Retina (tissue), 1 donor: ENCODE measurements at places on chromosomes 1 and 21.

- DNase-seq: no peak
Observed at GRCh38 chr1:42964044-42964812, 5.6 kb upstream of the SLC2A1 start.

DNA sequence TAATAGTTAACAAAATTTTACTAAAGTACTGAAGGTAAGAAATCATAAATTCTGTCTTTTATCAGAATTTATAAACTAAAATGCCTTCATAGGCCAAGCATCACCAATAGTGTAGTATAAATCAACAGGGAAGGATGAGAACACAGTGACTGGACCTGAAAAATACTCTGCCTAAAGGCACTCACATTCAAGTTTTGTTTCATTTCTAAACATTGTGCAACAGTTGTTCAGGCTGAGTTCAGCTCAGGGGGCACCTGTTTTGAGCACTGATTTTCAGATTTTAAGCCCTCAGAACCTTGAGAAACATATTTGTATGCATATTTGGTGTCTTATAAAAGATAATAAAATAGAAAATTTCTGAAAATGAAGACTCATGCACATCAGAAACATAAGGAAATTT is 12.4 kb downstream of the ACBD6 start:
- no peak for DNase-seq

- DNase-seq: no peak
Observed at GRCh38 chr1:194437135-194437534, 1250.7 kb upstream of the B3GALT2 start.

GRCh38 chr1:172658871-172659453 is at the start of gene FASLG:
TSS of gene FASLG (plus strand) at chr1:172659103. CDS start at chr1:172659202, 99 bp downstream.
- no peak for DNase-seq

- DNase-seq: no peak
Observed at GRCh38 chr1:198056255-198056654, 100.5 kb upstream of the NEK7 start.

DNA sequence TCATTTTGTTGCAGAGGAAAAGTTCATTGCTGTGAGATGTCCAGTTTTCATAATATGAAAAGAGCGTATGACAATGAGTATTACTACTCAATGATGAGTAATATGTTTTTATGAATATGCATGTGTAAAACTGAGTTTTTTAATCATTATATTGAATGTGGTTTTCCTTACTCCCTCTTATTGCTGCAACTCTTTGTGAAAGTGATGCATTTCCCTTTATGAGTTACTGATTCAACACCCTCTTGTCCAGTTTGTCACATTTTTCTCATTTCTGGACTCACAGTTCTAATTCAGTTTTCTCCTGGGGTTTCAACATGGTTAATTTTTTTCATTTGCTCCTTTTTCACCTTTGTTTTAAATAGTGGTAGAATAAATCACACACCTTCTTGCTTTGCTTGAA is 35.2 kb upstream of the KCNJ15 start:
- DNase-seq: no peak

DNA sequence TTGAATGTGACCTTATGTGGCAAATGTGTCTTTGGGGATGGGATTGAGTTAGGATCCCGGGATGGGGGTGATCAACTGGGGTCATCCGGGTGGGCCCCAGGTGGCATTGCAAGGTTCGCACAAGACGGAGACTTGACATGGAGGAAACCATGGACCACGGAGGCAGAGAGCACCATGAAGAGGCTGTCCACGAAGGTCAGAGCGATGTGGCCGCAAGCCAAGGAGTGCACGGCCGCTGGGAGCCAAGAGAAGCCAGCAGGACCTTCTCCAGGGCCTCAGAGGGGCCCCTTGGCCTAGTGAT is 22.3 kb upstream of the COL18A1 start:
- no peak for DNase-seq

DNA sequence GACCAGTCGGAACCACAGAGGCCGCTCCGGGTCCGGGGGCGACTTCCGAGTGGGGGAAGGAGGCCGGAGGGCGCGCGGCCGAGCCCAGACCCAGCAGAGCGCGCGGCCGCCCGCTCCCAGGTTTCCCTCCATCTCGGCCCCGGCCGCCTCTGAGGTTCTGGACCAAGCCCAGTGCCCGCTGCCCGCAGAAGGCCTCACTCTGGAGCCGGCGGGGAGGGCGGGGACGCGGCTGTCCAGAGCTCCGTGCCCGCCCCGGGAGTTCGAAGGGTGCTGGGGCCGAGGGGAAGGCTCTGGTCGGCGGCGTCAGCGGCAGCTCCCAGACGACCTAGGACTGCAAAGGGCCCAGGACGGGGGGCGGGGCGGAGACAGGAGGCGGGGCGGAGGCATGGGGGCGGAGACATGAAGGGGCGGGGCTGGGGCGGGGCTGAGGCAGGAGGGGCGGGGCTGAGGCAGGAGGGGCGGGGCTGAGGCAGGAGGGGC is 48.0 kb upstream of the SLC19A1 start:
- DNase-seq: peak; percentile 76

DNA sequence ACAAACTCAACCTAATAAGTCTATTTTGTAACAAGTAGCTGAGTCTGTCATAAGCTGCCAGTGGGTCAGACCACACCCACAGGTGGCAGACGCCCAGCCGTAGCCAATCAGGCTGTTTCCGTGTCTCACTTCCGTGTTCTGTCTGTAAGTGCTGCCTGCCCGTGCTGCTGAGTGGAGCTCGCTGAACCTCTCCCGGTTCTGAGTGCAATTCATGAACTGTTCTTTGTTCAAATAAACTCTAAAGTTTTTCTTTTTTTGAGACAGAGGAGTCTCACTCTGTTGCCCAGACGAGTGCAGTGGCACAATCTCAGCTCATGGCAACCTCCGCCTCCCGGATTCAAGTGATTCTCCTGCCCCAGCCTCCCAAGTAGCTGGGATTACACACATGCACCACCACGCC is 25.1 kb downstream of the POFUT2 start:
- no peak for DNase-seq

DNA sequence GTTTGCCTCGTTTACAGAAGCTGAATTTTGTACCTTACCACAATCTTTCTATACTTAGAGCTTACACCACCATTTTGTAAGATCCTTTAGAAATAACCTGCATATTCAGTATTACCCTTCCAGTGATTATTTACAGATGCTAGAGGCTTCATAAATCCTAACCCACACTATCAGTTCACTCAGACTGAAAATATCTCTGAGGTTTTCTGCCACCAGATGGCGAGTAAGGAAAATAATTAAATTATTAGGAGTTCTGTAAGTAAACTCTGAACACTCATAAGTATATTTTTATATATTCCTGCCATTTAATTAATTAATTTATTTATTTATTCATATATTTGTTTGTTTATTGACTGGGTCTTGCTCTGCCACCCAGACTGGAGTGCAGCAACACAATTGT is 1635.2 kb downstream of the PLA2G4A start:
- no peak for DNase-seq

DNA sequence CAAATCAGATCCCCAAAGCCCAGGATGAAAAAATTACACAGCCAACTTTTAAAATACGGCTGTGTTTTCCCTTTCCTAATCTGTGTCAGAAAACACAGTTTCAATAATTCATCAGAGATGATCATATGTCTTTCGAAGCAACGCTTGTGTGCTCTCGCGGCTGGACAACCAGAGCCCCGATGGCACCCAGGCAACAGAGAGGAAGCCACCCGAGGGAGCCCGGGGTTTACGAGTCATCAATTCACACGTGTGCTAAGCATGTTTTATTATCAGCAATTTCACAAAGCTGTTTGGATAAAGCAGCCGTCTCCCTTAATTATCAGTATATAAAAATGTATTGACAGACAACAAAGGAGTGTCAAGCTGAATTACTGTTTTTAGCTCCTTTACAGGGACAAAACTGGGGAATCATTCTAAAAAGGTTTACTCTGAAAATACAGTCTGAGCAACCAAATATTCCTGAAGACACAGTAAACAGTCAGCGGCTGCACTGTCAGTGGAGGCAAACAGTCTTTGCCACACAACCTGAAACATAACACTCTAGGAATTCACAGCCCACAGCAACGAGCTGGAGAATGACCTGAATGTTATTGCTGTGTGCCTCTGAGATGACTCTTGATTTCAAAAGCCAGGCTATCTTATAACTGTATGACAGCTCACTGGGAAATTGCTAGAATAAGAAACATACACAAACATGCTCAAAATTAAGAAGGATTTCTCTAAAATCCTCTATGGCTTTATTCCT is 201.0 kb downstream of the SIPA1L2 start:
- DNase-seq: peak; percentile 57

DNA sequence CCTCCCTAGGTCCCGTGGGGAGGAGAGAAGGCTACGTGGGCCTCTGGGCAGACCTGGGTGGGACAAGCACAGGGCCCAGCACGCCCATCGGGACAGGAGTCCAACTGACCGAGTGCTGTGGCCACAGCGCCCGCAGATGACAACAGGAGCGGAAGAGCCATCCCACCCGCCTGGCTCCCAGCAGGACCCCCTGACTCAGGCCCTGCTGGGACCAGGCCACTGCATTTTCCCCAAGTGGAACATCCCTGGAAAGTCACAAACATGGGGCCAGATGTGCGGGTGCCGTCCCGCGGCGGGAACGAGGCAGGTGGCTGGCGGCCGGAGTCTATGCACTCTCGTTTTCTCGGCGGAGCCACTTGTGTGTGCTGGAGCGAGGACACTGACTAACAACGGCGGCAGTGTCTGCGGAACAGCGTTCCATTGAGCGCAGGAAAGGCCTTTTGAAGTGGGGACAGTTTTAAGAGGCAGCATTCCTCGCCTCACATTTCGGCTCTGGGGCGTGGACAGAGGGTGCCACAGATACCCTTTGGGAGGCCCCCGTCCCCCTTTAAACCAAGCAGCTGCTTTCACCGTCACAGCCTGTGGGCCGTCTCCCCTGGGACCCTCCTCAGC is 93.7 kb upstream of the ARHGEF16 start:
- no peak for DNase-seq

DNA sequence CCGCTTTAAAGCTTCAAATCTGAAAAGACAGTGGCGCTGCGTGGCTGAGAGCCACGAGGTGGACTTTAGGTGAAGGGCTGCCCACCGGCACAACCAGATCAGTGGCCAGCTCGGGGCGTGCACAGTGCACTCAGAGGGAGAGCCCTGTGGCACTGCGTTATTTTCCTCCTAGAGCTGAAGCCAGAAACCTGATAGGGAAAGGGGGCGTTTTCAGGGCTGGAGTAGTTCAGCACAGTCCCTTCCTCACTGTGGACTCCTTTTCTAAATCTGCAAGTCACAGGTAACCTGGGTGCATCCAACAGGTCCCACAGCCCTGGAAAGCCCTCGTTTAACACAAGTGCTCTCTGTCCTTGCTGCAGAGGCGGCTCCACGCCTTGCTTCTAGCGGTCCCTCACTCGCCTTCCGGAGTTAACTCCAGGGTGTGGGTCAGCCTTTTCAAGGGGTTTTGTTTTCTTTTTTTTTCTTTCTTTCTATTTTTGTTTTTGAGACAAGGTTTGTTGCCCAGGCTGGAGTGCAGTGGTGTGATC is 81.2 kb downstream of the GALNT2 start:
- no peak for DNase-seq

DNA sequence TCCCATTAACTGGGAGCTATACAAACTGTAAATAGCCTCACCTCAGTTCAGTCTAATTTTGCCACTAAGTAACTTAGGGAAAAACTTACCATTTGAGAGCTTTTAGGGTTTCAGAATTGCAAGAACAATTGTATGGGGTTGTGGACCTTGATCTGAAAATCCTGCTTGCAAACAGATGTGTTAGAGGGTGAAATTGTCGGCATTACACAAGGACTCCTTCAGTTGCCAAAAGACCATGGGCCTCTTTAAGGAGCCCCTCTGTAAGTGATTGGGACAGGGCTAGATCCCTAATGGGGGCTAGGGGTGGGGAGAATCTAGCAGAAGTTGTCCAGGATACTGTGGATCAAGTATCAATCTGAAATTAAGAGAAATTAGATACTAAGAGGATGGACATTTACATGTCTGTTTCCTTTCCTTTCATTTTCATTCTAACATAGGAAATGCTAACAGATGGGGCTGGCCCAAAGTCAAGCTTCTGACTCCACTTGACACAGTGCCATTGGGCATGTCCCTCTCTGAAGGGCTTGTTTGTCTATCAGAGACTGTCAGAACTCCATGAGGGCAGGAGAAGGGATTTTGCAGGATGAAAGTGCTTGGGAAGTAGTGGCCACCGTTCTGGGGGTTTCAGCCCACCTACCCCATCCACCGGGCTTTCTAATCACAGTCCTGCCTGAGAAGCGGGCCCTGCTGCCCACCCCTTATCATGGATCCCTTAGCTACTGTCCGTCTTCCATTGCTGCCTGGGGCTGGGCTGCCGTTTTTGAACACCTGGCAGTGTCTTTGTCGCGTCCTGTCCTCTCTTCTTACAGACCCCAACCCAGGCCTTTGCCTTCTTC is 54.7 kb downstream of the STUM start:
- DNase-seq: no peak

GRCh38 chr1:44592208-44593145 is 81.8 kb downstream of the TMEM53 start:
- no peak for DNase-seq

DNA sequence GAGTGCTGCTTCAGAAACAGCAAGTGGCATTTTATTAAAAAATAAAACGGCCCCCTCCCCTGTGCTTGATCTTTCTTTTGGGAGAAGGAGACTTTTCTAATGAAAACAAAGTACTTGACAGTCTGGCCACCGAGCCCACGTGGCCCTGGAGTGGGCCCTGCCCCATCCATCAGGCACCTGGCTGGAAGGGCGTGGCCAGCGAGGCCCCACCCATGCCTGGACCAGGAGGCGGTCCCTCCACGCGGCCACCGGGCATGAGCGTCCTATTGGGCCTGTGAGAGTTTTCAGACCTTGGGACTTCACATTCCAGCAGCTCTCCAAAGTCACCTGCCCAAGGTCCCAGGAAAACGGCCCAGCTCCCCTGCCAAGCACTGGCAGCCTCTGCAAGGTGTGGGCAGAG is 144.7 kb downstream of the CASZ1 start:
- DNase-seq: no peak

GRCh38 chr1:31577515-31578192 is 1.3 kb downstream of the TINAGL1 start:
- no peak for DNase-seq
